ENCODE measurements at places on chromosomes 7 and 10.

DNA sequence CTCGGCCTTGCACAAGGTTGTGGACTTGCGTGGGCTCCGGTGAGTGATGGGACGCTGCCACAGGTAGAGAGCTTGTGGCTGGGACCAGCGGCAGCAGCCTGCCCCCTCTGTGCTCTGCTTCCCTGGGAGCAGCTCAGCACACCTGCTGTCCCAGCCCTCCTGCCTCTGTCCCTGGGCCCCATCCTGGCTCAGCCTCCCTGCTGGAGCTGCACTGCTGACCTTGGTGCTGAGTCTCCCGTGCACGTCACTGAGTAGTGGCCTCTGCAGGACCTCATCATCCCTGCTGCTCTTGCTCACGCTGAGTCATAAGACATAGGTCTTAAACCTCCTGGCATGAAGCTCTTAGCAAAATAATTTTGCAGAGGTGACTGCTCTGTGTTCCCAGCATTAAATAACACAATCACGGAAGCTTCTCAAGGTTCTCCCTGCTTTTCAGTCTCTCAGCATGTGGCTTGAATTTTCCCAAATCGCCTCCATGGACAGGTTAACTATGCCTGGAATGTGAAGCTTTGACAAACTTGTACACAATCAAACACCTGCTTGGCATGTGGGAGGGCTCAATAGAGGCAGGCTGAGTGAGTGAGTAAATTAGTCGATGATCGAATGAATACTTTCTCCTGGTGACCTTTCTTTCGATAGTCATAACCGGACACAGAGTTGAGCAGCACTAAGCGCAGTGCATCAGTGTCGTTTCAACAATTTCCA, 63.8 kb upstream of the NPS start:
- DNase-seq: no peak

DNA sequence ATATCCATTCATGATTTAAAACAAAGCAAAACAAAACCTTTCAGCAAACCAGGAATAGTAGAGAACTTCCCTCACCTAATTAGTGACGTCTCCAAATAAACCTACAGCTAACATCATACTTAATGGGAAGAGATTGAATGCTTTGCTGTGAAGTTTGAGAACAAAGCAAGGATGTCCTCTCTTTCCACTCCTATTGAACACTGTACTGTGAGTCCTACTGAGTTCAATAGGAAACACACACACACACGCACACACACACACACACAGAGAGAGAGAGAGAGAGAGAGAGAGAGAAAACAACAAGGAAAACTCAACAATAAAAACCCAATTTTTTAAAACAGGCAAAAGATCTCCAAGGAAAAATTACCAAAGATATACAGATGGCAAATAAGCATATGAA, 32.3 kb downstream of the PODXL start:
- DNase-seq: no peak

DNA sequence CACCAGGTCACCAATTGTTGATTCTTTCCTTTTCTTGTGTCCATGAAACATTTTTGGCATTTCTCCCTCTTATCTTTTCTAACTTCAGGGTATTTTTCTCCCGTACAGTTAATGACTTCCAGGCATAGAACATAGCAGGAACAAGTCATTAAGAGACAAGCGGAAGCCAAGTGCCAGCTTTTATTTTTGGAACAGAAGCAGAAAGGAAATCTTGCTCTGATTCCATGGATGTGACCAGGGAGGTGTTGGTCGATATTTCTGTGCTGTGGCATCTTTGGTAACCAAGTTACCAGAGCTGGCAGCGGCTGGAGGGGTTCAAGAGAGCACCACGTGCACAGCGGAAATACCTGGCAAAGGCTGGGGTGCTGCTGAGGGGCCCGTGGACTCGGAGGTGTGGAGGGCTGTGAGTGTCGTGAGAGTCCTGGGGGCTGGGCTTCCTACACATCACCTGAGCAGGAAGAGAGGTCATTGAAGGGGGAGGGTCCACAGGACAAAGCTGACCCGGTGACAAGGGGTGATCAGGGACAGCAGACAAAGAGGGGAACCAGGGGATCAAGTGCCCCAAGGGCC, 1.8 kb downstream of the LLCFC1 start:
- DNase-seq: no peak

DNA sequence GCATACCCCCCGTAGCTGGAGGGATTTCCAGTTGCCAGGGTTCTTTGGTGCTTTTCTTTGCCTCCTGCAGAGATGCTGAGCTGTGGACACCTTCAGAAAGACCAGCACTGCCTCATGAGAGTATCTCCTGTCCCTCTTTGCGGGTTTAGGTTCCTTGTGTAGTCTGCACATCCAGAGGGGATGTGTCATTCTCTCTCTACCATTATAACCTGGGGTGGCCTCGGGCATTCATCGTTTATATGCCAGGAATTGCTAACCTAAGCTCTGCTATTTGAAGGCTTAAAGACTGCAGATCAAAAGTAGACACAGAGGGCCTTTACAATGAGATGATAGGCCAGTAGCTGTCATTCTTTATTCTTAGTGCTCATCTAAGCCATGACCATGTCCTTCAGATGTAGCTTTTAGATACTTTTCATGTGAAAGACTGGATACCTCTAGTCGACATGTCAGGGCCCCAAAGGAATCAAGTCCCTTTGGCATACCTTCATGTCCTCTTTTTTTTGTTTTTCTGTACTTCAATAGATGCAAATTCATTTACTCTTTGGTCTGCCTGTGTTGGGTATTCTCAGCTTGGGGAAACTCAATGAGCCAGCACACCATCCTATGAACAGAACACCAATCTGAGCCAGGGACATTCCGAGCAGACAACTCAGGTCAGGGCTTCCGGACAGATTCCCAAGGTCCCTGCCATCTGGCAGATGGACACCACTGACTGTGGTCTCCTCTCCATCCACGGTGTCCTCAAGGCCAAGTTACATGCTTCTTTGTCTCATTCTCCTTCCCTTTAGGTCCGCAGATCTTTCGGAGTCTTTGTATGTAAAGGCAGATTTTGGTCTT, 129.3 kb downstream of the NRF1 start:
- no peak for DNase-seq

- DNase-seq: no peak
Measured at GRCh38 chr10:17033529-17034260, 95.9 kb downstream of the CUBN start.

- DNase-seq: peak; percentile 32
Measured at GRCh38 chr10:1548146-1548545, 189.2 kb downstream of the ADARB2 start.

DNA sequence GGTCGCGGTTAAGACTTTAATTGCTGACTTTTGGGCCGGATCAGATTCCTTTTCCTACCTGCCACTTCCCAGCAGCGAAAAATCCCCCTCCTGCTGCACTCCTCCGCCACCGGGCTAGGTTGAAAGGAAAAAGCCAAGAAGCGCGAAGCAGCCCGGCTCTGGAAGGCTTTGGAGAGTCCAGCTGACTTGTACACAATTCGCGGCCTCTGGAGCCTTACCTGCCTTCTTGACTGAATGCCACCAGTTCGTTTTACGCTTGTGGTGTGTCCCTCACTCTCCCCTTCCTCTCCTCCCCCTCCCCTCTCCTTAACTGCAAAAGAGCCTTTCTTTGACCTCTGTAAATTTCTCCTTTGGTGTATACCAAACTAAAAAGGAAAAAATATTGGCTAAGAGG, 2.7 kb upstream of the FEZF1 start:
- DNase-seq: no peak

DNA sequence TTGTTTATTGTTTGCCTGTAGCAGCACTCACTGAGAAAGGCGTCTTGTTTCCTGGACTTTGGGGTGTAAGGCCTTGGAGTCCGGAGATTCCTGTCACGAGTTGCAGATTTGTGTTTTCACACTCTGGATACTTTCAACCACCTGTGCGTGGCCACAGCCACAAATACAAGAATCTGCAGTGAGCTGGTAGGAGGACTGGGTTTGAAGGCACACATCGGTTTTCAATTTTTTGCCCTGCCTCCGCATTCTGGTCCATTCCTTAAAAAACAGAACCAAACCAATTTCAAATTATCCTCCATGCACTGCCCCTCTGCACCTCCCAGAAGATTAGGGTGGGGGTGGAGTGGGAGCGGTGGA, 619 bp downstream of the EXOC4 start:
- no peak for DNase-seq

DNA sequence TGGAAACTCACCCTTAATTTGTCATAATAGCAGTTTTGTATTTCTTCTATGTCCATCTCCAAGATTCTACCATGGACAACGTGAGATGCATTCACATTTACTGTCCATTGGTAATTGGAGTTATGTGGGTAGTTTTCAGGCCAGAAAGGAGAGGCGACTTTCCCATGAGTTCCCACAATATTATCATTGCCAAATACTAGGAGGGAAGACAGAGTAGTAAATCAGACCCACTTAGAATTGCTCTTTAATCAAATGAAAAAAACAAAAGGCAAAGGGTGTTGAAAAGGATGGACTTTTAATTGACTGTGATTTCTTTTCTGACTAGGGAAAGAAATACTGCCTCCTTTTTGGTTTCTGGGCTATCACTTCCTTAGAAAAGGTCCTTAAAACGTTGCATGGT, 121.7 kb upstream of the RSU1 start:
- no peak for DNase-seq

DNA sequence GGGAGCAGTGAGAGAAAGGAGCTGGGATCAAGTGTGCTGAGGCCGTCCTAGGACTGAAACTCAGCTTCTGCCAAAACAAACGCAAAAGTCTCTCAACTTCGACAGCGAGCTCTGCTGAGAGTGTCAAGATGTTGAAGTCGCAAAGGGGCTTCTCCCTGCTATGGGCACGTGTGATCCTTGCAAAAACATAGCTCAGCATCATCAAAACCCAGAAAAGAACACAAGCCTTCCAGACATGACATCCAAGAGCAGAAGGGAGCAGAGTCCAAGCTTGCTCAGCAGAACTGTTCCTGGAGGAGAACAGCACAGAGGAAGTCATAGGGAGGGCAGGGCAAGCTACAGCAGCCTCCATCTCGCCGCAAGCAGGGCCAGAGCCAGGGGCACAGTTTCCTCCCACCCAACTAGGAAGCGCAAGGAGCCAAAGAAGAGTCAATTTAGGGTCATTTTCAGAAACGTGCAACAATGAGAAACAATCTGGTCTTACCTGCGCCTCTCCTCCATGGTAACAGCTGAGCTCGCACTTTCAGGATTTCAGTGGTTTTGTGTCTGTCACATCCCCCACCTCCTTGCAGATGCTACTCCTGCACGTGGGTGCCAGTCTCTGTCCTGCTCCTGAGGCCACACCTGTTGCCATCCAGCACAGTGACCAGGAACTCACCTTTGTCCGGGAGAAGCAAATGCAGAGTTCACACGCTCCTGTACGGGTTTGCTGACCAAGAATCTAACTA, 113.9 kb downstream of the DIP2C start:
- DNase-seq: no peak

DNA sequence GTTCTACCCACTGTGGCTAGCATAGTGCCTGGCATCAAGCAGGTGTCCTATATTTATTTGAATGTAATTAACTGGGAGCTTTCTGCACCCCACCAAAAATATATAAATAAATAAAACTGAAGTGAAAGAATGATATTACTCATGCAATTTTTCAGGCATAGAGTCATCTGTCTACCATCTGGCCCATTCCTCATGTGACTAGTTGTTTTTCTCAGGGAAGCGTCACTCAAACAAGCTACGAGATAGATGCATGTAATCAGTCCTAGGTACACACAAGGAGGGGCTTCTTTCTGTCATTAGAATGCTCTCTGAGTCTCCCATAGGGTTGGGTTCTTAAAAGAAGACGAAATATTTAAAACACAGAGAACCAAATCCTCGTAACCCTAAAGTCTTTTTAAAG, 255.5 kb upstream of the KMT2E start:
- no peak for DNase-seq

GRCh38 chr10:44186150-44186549, 198.7 kb downstream of the CXCL12 start:
- DNase-seq: no peak

GRCh38 chr10:775245-776075, 86.0 kb upstream of the DIP2C start:
- DNase-seq: no peak

DNA sequence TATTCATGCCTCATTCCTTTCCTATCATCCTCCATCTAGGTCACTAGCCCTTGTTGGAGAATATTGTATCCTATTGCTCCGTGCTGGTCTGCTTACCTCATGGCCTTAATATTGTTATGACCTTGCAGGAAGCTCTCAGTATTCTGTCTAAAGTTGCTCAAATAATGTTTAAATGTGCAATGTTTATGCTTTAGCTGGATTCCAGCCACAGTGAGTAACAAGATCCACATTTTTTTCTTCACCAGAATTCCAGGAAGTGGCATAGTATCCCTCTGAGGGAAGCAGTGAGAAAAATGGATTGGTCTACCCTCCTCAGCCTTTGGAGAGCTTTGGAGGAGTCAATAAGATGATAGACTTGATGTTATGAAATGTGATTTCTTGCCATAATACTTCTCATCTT, 402.6 kb downstream of the NRG3 start:
- DNase-seq: no peak

DNA sequence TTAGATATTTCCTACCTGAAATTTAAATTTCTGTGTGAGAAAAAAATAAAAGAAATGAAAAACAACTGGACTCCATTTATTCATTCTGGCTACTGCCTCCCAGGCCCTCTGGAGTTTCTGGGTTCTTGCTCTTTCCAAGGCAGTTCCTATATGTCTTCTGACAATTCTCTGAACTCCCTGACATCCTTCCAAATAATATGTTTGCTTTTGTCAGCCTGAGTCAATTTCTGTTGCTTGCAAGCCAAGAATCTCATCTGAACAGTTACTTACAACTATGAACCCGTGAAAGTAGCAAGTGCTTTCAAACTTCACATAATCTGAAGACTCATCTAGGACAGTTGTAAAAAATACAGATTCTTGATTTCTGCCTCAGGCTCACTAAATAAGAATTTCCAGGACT, 216.7 kb upstream of the NPVF start:
- no peak for DNase-seq

- DNase-seq: no peak
Measured at GRCh38 chr10:92876509-92877036, 28.3 kb downstream of the EXOC6 start.

DNA sequence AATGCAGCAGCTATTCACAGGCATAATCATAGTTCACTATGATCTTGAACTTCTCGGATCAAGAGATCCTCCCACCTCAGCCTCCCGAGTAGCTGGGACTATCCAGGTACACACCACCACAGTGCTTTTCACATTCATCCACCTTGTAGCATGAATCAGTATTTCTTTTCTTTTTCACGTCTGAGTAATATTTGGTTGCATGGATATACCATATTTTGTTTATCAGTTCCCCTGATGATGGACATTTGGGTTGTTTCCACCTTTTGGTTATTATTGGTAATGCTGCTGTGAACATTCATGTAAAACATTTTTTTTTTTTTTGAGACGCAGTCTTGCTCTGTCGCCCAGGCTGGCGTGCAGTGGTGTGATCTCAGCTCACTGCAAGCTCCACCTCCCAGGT, 3.6 kb upstream of the TBC1D12 start:
- no peak for DNase-seq

All from spleen (tissue), 13 donors.